ENCODE measurements at places on chromosomes 12 and 14.

DNA sequence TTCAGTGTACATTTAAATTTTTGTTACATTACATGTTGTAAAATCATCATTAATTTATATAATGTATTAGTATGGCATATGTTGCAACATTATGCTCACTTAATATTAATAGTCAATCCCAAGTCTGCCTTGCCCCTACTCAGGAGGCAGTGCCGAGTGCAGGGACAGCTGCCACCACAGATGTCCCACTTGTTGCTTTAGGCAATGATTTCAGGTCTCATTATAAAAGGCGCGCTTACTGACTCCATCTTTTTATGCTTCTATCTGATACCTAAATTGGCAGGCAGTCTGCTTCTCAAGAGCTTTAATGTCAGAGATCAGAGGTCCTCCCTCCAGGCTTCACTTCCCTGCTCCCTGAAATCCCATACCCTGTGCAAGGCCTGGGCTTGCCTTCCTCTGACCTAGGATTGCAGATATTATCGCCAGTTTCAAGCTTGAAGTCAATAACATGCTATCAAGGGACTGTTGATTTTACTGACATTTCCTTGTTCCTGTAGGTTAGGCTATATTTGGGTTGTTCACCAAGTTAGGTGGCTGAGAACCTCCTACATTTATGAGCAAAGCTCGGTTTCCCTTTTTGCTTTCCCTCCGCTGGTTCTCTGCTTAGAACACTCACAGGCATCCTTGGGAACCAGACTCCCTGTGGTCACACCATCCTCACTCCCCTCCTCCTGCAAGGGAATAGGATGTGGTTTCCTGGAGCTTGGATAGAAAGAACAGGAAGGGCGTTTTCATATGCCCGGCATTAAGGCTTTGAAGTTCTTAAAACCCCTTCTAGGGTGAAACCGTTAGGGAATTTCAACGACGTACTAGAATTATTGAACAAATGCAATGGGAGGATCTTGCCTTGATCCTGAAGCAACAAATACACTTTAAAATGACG lies 208.4 kb upstream of the FKBP4 start:
- no peak for ATAC-seq

GRCh38 chr14:95054346-95055280 lies 102.7 kb downstream of the DICER1 start:
- ATAC-seq: no peak

GRCh38 chr12:109606320-109607028 lies 32.9 kb downstream of the MVK start:
- ATAC-seq: no peak

GRCh38 chr12:23217667-23218066 lies 592.7 kb downstream of the ETNK1 start:
- ATAC-seq: no peak

DNA sequence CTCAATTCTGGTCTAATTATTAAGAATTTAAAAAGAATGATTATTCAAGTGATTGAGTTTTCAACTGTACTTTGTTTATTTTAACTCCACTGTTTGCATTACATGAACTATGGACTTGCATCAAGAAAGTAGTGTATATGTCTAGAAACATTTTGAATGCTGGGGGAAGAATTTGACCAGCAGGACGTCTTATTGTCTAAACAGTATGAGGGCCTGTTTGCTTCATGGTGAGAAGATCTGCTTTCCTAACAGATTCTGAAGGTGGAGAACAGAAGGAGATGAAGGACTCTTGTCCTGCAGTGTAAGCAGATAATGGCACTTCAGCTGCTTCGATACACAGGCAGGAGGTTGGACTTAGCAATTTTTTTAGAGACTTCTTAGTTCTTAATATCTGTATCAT lies 176.0 kb downstream of the DACT1 start:
- no peak for ATAC-seq

GRCh38 chr12:110243227-110243626 lies 37.8 kb upstream of the ATP2A2 start:
- no peak for ATAC-seq

GRCh38 chr12:50240096-50240791 lies 43.1 kb downstream of the LIMA1 start:
- no peak for ATAC-seq

GRCh38 chr12:13127444-13127843 lies 24.0 kb upstream of the GSG1 start:
- ATAC-seq: no peak

DNA sequence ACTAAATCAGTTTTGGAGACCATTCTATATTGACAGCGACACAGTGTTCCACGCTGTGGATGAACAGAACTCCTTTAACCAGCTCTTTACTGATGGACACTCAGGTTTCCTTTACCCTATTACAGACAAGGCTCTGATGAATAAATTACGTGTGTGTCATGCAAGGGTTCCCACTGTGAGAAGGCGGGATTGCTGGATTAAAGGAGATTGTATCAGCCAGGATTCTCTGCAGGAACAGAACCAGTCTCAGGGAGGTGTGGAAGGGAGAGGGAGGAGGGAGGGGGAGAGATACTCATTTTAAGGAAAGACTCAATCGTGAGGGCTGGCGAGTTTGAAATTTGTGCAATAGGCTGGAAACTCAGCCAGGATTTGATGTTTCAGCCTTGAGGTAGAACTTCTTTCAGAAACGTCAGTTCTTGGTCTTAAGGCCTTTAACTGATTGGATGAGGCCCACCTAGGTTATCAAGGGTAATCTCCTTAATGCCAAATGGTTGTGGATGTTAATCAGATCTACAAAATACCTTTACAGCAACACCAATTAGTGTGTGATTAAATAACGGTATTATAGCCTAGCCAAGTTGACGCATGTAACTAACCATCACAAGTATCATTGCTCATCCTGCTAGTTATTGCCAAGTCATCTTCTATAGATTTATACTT lies 104.0 kb downstream of the GCH1 start:
- no peak for ATAC-seq

- ATAC-seq: no peak
Observed at GRCh38 chr14:52078721-52079120, 9.9 kb upstream of the NID2 start.

- peak; percentile 17 for ATAC-seq
Observed at GRCh38 chr12:65511134-65511834, 232.8 kb downstream of the MSRB3 start.

DNA sequence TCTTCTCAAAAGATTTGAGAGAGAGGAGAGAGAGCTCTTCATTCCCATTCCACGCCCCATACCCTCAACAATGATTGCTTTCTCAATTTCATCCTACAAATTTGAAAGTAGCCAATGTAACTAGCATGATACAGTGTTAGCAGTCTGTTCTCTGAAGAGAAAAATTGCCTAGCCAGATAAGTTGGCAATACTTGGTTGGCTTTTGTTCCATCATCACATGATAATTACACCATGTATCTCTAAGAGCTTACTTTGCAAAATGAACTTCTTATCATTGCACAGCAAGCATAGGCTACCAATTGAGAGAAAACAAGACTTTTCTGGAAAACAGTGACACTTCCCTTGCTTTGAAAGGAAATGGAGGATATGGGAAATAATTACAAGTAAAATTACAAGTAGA lies 68.9 kb downstream of the FSCB start:
- no peak for ATAC-seq

All from esophagus mucosa (tissue), 1 donor.